ENCODE measurements at places on chromosomes 4 and X.

DNA sequence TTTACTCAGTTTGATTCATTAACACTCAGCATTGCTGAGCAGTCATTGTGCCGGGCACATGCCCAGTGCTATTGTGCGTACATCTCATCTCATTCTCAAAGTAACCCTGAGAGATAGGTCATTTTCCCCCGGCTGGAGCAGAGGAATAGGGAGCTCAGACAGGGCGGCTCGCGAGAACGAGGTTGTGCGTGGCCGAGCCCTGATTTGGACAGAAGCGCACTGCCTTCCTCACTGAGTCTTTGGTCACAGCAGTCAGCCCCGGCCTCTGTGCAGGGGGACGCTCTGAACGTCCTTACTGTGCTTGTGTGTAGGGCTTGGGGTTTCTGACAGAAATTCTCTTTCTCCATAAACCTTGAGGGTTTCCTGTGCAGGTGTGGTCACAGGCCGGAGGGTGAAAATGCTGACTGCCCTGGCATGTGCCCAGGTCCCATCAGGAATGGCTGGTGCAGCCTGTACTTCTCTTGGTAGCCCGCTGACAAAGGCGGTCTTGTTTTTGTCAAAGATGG, 39.5 kb downstream of the NOP14 start:
- DNase-seq: no peak

- no peak for DNase-seq
Observed at GRCh38 chrX:68676335-68676734, 28.9 kb downstream of the STARD8 start.

DNA sequence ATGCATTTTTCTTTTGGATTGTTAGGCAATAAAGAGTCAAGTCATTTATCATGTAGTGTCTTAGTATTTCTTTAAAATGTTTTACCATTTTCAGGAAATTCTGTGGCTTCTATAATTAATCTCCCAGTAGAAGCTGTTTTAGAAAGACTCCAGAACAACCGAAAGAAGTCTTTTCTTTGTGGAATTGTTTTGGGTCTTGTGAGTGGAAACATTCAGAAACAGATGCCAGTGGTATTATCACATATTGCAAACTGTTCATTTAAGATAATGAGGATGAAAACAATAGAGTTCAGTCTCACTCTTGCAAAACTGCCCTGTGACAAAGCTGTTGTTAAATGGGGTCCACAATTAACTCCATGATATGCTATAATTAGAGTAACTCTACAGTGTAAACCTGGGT, 211.2 kb upstream of the KIT start:
- DNase-seq: no peak

DNA sequence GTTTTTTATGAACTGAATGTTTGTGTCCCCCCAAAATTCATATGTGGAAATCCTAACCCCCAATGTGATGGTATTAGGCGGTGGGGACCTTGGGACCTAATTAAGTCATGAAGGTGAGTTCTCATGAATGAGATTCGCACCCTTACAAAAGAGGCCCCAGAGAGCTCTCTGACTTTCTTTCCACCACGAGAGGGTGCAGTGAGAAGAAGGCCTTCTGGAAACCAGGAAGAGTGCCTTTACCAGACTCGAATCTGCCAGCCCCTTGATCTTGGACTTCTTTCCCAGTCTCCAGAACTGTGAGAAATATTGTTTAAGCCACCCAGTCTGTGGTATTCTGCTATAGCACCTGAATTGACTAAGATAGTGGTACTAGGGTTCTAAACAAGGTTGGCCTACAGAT, 40.8 kb downstream of the STK26 start:
- DNase-seq: no peak

GRCh38 chrX:10507181-10507580, 113.2 kb downstream of the MID1 start:
- DNase-seq: no peak

DNA sequence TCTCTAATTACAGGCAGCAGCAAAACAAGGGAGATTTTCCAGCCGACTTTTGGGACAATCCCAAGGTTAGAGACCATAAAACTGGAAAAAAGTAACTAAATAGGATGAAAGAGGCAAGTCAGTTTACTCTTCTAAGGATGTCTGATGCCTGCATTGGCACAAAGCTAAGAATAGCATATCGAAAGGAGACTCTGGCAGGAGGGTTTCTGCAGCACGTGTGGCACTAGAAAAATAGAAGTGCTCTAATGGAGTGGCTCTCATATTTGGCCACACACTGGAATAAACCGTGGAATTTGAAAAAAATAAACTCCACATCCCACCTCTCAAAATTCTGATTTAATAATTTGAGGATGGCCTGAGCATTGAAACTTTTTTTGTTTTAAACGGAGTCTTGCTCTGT, 77.2 kb upstream of the ARSJ start:
- DNase-seq: no peak

GRCh38 chrX:15939737-15940136, 85.1 kb upstream of the AP1S2 start:
- no peak for DNase-seq

- DNase-seq: no peak
Observed at GRCh38 chr4:41150401-41150800, 63.9 kb downstream of the APBB2 start.
